ENCODE measurements at places on chromosomes 2 and 18. TPM values are rescaled to one million over a fixed set of nuclear protein-coding genes. Genes with fewer than 3 reads are reported as not detected.

DNA sequence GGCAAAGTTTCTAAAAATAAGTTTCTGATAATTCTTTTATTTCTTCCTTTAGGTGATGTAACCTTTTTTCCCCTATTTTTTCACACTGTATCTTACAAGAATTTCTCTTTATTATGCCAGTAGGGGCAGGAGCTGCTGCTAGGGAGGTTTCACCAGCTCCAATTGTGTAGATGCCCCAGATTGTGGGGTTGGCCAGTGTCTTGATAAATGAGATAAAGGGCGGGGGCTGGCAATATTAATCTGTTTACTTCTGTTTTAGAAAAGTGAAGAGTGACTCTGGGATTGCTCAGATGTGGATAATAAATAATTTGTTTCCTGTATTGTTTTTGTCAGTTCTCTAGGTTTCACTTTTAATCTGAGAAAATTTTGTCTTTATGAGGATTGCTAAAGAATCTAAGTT lies 190.4 kb downstream of the MC4R start:
- no peak overlapping the region for H3K4me3 ChIP-seq
- H3K27ac ChIP-seq: no peak overlapping the region
- DNase-seq: no peak
- H3K4me1 ChIP-seq: no peaks in the 10 kb centered on the region
- no peaks in the 10 kb centered on the region for H3K27me3 ChIP-seq

- no peak overlapping the region for H3K27ac ChIP-seq
- no peaks in the 10 kb centered on the region for H3K27me3 ChIP-seq
- H3K4me1 ChIP-seq: no peaks in the 10 kb centered on the region
- no peak for DNase-seq
- no peak overlapping the region for H3K4me3 ChIP-seq
Measured at GRCh38 chr2:230703514-230703913, 9.1 kb upstream of the CAB39 start.

The POMC gene
- 10.1 TPM for polyA plus RNA-seq

DNA sequence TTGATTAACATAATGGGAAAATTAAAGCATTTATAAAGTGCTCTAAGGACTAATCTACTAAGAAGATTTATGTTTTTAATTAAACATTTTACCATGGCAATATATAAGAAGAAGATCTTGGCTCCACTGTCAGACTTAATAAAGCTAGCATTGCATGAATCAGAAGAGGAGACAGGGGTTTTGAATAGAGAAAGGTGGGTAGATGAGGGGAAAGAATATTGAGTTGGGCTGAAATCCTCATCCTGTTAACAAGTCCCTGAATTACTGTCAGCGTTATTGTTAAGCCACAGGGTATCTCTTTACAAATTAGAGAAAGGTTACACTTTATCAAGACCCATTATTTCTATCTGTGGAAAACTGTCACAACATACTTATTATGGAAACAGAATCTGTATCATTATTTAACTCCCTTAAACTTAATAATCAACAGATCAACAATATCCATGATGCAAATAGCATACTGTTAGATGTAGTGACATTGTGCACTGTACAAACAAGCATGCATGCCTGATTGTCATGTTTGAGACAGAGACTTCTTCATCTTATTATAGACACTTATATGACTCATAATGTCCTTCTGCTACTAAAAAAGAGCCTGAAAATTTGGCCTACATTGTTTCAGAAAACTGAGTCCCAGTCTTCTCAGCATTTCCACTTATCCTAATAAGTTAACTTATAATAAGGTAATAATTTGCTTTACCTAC lies 304.1 kb downstream of the NRXN1 start:
- DNase-seq: no peak
- H3K27ac ChIP-seq: no peak overlapping the region
- H3K4me1 ChIP-seq: no peaks in the 10 kb centered on the region
- H3K36me3 ChIP-seq: no peaks in the 10 kb centered on the region

DNA sequence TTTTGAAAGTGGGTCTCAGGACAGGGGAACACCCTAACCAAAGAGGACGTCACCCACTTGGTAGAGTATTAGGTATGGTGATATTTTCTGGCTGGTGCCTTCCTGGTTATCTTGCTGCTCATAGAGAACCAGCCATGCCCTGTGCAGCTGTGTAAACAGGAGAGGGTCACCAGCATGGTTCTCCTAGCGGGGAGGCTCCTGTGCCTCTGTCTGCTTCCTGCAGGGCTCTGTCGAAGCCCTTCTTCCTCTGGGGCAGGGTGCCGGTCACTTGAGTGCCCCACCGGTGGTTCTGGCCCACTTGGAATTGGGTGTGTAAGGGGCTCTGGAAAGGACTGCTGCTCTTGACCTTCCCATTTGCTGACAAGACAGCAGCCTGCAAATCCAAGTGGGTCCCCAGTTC lies 131.6 kb upstream of the MSH6 start:
- H3K27me3 ChIP-seq: no peaks in the 10 kb centered on the region
- H3K27ac ChIP-seq: no peak overlapping the region
- DNase-seq: no peak
- no peaks in the 10 kb centered on the region for H3K36me3 ChIP-seq

GRCh38 chr2:202786842-202787241 lies 84.7 kb downstream of the ICA1L start:
- H3K27me3 ChIP-seq: no peaks in the 10 kb centered on the region
- DNase-seq: no peak
- H3K27ac ChIP-seq: no peak overlapping the region
- H3K36me3 ChIP-seq: peaks cover 17% of the 10 kb centered on the region
- H3K4me3 ChIP-seq: no peak overlapping the region

GRCh38 chr2:198314559-198315153 lies 510.3 kb downstream of the PLCL1 start:
- H3K27ac ChIP-seq: no peak overlapping the region
- DNase-seq: no peak
- H3K36me3 ChIP-seq: no peaks in the 10 kb centered on the region
- no peak overlapping the region for H3K4me3 ChIP-seq

DNA sequence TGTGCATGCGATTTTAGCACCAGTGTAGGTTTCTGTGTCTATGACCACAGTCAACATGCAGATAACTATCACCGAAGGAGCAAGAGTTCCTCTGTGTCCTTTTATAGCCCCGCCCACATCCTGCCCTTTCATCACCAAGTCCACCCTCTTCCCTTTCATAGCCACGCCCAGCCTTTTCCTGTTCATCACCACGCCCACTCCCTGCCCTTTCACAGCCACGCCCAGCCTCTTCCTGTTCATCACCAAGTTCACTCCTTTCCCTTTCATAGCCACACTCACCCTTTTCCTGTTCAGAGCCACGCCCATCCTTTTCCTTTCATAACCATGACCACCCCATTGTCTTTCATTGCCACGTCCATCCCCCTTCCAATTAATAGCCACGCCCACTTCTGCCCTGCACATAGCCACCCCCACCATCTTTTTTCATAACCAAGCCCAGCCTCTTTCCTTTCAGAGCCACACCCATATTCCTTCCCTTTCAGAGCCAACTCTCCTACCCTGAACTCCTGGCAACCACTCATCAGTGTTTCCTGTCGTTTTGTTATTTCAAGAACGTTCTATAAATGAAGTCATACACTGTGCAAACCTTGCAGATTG lies 273.9 kb downstream of the MYT1L start:
- no peaks in the 10 kb centered on the region for H3K36me3 ChIP-seq
- no peaks in the 10 kb centered on the region for H3K27me3 ChIP-seq
- H3K4me1 ChIP-seq: peaks cover 25% of the 10 kb centered on the region

DNA sequence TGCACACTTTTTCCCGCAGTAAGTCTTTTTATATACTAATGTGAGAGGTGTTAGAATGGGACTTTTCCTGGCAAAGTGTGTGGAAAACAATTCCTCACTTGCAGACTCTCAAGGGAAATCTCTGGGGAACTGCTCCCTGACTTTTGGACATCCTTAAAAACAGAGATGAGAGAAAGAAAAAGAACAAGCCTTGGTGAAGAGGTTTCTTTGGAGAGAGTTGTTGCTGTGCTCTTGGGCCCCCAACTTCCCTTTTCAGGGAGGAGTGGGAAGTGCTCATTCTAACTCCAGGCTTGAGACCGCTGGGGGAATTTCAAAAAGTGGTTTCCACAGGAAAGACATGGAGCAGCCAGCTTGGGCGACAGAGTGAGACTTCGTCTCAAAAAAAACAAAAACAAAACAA lies 142.6 kb upstream of the SPRED2 start:
- DNase-seq: no peak
- H3K4me1 ChIP-seq: no peaks in the 10 kb centered on the region
- no peaks in the 10 kb centered on the region for H3K36me3 ChIP-seq
- H3K4me3 ChIP-seq: no peak overlapping the region

DNA sequence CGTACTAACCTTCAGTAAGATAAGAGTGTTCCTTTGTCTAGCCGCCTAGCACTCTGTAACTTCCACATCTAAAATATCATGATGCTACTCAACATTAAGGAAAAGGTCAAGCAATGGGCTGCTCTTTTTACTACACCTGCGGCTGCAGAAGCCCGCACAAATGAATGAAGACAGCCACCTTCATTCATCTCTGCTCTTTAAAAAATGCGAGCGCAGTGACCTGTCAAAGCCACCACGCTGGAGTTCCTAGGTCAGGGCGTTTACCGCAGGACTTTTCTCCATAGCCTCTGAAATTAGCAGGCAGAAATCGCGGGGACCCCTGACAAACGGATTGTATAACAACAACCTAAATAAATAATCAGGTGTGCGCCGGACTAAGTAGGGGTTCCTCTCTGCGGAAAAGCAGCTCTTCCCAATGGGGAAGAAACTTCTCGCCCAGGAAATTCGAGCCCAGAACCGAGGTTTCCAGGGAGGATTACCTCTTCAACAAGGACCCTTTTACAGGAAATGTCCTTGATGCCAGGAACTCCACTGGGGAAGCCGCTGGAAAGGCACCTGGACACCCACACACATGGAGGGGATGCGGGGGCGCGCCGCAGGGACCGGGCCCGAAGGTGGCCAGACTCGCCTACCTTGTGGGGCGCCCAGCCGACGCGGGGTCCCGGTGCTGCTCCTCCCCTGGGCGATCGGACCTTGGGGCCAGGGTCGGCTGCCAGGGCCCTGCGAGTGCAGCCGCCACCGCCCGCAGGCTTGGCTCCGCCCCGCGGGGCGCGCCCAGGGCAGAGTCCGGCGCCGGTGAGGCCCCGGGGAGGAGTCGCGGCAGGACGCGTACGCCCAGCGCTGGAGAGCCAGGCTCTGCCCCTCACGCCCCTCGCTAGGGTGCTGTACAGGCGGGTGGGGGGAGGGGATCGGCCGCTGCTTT lies at the start of gene CCDC68:
Gene CCDC68 (minus strand): TSS at position 758 of the 922 bp plus-strand sequence. CDS start 16,670 bp downstream, outside the sequence.
- H3K36me3 ChIP-seq: no peaks in the 10 kb centered on the region
- H3K27me3 ChIP-seq: peaks cover 2% of the 10 kb centered on the region
- H3K4me1 ChIP-seq: no peaks in the 10 kb centered on the region
- H3K4me3 ChIP-seq: no peak within 1 kb of the TSS
- no peak within 1 kb of the TSS for H3K27ac ChIP-seq

DNA sequence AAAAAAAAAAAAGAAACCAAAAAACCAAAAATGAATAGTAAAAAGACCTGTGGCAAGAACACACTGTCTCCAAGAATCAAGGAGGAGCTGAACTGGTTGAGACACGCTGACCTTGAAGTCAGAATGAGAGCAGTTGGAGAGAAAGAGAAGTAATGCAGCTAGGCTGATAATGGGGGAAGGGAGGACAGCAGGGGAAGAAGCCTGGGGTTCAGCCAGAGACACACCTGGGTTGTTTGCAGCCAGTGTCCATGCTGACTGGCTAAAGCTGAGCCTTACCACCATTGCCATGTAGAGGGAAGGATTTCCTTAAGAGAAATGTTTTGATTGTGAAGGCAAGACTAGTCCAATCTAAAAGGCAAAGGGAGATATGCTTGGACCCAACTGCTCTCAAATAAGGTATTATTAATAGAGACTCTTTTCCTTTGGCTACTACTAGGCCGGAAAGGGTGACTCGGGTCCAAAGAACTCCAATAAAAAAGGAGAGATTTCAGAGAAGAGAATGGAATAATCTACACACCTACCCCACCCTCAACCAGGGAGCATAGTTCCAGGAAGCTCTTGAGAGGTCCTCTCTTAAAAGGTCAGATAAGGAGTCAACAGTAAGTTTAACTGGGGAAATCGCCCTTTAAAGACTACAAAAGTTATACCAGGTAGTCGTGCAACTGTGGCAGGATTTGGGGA lies 25.2 kb upstream of the REL start:
- no peaks in the 10 kb centered on the region for H3K36me3 ChIP-seq
- no peaks in the 10 kb centered on the region for H3K4me1 ChIP-seq
- DNase-seq: no peak
- H3K4me3 ChIP-seq: no peak overlapping the region
- H3K27ac ChIP-seq: no peak overlapping the region

Measured in naive thymus-derived CD4-positive, alpha-beta T cell (primary cell).